ENCODE measurements at places on chromosomes 5 and 9.

DNA sequence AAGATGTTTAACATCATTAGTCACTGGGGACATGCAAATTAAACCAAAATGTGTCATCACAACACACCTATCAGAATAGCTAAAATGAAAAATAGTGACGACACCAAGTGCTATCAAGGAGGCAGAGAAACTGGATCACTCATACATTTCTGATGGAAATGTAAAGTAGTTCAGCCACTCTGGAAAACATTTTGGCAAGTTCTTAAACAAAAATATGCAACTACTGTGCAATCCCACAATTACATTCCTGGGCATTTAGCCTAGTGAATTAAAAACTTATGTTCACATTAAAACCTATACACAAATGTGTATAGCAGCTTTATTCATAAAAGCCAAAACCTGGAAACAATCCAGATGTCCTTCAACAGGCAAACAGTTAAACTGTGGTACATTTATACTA lies 53.1 kb downstream of the SVEP1 start:
- no peak for DNase-seq

- DNase-seq = peak; percentile 90
Measured at GRCh38 chr9:129584136-129584535, 36.8 kb downstream of the C9orf50 start.

GRCh38 chr5:178323541-178323865 lies 90.9 kb upstream of the PHYKPL start:
- DNase-seq = no peak

- DNase-seq = no peak
Measured at GRCh38 chr9:136499071-136499934, 16.5 kb upstream of the SEC16A start.

GRCh38 chr5:108295578-108296368 lies 86.1 kb downstream of the FBXL17 start:
- no peak for DNase-seq

DNA sequence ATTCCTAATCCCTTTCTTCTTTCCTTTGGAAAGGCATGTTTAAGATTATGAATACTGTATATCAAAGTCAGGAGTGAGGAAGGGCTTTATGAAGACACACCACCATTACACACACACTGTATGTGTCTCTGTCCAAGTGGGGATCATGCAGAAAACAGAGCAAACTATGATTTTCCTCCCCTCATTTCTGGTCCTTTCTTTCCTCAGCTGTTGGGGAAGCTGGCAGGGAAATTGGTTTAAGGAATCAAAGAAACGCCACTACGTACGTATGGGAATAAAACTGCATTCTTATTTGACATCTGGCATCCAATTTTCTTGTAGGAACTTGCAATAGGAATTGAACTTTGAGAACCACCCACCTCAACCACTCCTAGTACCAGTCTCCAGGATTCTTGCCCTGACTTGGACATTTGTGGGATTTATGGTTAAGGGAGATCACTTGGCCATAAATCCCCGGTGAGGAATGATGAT lies 125.8 kb downstream of the PDE4D start:
- no peak for DNase-seq

DNA sequence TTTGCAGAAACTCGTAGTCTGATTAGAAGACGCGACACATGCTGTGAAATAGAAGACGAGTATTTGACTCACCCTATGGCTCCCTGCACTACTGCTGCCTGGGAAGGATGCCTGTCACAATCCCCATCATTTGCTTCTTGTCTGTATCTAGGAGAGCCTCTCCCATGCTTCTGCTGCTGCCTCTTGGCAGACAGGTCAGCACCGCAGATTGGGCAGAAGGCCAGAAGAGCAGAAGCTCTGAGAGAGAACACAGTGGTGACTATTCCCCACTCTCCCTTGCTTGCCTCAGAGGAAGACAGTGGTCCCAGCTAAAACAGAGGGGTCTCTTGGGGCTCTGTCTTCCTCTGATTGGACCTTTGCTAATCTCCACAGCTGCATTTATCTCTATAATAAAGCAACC lies 84.0 kb upstream of the SMIM32 start:
- no peak for DNase-seq

DNA sequence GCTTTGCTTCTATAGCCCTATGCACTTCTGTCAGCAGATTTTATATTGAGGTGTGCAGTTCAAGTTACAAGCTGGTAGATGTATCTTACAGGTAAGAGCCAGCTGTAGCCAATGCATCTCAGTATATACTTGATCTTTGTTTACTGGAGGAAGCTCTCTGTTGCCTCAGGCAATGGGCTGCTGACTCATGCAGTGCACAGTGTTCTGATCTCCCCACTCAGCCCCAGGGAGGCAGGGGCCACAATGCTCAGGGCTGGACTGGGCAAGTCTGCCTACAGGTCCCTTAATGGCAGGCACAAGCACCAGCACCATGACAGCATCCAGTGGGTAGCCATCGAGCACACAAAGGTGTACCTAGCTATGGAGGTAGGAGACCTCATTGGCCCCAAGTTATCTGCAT lies 178.8 kb upstream of the CDH10 start:
- no peak for DNase-seq

- DNase-seq = no peak
Measured at GRCh38 chr5:68748101-68748500, 345.7 kb upstream of the SLC30A5 start.

GRCh38 chr5:167939686-167940085 lies 351.8 kb upstream of the WWC1 start:
- no peak for DNase-seq

GRCh38 chr5:33065131-33065530 lies 354.0 kb downstream of the NPR3 start:
- DNase-seq = no peak

- no peak for DNase-seq
Measured at GRCh38 chr5:79488775-79489174, 25.2 kb downstream of the HOMER1 start.

- DNase-seq = no peak
Measured at GRCh38 chr5:107330903-107331302, 339.8 kb downstream of the EFNA5 start.

- peak; percentile 62 for DNase-seq
Measured at GRCh38 chr5:151742870-151743294, 15.5 kb downstream of the ATOX1 start.

- DNase-seq = peak; percentile 54
Measured at GRCh38 chr5:147339313-147339712, 104.5 kb downstream of the STK32A start.

DNA sequence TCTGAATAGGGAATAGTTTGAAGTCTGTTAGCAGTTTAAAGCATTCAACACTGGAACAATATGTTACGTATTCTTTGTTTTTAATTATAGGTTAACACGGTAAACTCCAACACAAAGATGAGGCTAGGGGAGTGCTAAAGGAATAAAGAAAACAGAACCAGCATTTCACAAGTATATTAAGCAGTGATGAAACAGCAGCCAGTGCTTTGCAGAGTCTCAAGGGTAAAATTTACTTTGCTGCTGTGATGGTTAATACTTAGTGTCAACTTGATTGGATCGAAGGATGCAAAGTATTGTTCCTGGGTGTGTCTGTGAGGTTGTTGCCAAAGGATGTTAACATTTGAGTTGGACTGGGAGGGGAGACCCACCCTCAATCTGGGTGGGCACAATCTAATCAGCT lies 30.0 kb upstream of the GSN start:
- no peak for DNase-seq

GRCh38 chr9:121443981-121444380 lies 55.7 kb downstream of the GGTA1 start:
- no peak for DNase-seq

DNA sequence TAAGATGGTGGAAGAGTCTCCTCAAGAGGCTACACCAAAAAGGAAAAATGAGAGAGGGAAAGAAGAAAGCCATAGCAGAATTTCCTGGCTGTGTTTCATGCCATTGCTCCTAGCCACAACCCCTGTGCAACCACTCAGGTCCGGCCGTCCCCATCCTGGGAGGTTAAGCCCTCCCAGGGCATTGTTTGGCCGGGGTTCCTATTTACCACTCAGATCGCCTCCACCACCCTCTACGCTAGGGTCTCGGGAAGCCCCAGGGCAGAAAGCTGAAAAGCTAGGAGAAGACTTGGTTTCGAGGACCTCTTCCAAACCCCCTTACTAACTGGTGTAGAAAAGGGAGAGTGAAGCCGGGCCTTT lies 715 bp downstream of the RC3H2 start:
- DNase-seq = peak; percentile 71

- peak; percentile 82 for DNase-seq
Measured at GRCh38 chr5:142655339-142656267, 30.3 kb downstream of the FGF1 start.

DNA sequence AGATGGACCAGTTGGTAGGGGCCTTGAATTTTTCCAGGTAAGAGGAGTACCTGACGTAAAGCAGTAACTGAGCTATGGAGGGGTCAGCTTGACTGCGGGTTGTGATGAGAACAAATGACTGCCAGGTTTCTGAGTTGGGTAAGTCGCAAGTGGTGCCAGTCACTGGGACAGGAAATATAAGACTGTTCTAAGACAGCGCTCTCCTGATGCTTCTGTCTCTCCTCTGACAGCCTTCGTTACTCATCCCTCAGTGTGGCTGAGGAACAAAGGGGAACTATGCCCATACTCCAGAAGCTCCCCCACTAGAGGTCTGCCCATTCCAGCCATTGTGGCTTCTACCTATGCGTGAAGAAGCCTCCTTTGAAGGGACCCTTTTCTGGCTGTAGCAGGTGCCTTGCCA lies 13.3 kb downstream of the CAVIN4 start:
- no peak for DNase-seq

DNA sequence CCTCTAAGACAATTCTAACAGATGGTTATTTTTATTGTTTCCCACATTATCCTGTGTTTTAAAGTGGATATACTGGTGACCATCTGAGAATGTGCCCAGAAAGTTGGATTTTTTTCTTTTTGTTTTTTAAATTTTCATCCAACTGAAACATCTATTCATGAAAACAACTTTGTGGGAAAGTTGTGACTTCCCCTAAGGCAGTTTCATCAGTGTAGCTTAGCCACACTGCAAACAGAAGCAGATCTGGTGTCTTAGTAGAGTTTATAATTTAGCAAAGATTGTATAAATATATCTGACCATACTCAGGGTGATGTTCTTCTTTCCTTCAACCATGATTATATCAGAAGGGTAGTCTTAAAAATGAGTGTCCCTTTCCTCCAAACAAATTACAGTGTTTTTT lies 1241.3 kb downstream of the MAT2B start:
- no peak for DNase-seq

GRCh38 chr5:127950707-127951391 lies 132.7 kb upstream of the SLC12A2 start:
- no peak for DNase-seq

GRCh38 chr5:89901346-89901745 lies 508.2 kb downstream of the CETN3 start:
- no peak for DNase-seq

- DNase-seq = no peak
Measured at GRCh38 chr5:38483805-38484398, 72.5 kb downstream of the LIFR start.

- DNase-seq = no peak
Measured at GRCh38 chr5:172550996-172551395, 90.1 kb upstream of the NEURL1B start.

GRCh38 chr5:105207066-105207465 lies 1644.5 kb upstream of the NUDT12 start:
- DNase-seq = no peak

DNA sequence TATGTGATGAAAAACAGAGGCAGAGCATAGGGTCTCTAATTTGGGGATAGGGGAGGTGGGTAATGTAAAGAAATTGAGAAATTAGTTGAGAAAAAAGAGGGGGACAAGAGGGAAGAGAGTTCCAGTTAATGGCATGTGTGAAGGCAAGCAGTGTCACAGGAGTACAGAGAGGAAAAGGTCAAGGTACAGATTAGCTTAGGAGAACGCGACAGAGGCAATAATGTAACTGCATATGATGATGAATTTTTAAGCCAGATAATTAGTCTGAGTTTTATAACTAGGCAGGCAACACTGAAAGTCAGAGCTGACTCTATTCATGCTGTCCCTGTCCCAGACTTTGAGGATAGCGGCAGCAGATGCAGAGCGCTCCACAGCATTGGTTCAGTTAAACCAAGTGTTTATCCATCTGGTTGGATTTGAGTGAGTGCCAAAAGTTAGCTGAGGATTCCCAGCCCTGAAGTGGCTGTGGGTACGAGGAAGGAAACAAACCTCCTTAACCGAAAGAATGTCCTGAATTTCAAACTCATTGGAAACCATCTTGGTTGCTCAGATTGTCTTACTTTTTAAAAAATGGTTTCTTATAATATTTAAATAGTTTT lies 315.2 kb downstream of the ARHGAP26 start:
- DNase-seq = no peak

DNA sequence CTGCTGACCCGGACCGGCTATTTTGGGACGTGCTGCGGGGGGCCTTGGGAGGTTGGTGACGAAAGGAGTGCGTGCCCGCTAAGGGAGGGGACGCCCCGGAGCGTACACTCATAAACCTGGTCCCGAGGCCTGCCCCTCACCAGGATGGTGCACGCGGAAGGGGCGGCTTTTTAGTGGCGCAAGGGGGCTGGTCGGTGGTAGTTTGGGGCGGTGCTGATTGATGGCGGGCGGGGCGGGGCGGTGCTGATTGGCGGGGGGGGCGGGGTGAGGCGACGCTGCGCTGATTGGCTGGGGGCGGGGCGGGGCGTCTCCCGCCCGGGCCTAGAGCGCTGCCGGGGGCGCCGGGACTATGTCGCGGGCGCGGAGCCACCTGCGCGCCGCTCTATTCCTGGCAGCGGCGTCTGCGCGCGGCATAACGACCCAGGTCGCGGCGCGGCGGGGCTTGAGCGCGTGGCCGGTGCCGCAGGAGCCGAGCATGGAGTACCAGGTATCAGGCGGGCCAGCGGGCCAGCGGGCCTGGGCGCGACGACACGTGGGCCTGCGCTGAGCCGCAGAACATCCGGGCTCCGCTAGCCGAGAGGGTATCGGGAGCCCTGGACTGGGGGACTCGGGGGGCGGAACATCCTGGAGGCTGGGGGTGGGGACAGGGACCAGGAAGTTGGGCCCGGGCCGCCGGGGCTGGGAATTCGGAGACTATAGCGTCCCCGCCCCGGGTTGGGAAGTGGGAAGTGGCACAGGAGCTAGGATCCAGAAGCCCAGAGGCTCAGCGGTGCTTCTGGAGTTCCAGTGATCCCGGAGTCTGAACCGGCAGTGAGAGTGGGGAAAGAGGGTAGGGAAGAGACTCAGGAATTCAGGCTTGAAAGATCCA lies at the start of gene FPGS:
FPGS (plus strand) TSS at position 307 of the 868 bp plus-strand sequence; CDS start at position 350, 43 bp downstream.
- DNase-seq = peak; percentile 95
